ENCODE measurements at places on chromosomes 6 and 20.

DNA sequence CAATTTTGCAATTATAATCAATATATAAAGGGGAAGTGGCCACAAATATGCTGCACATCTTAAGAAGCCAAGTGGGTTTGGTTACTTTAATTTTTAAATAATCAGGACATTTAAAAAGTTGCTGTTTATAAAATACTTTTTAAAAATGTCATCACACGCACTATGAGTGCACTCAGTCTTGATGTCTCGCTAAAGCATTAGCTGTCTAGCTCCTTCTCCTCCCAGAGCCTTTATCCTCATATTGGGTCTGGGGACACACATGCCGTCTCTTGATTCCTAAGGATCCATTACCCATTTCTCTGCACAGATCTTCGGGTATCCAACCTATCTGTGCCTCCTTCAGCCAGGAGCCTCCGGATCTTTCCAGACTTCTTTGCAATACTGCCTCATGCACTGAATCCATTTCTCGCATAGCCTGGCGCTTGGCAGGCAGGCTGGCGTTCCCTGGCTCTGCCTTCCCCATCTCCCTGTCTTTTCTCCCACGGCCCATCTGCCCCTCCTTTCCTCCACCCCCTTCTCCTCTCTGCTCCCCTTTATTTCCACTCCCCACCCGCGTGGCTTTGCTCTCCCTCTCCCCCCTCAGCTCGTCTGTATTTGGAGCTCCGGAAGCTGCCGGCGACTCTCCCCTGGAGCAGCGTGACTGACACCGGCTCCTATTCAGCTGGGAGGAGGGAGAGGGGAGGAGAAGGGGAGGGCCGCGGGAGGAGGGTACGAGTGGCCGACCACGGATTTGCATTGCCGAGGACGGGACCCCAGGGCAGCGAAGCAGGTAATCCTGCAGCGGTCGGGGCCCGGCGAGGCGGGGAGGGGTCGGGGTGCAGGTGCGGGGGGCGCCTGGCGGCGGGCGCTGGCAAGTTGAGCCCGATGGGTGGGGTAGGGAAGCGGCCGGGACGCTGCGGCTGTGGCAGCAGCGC is at the start of gene CAP2:
CAP2 (plus strand) TSS at position 618 of the 914 bp plus-strand sequence. CDS start 27,961 bp downstream, outside the sequence.
- no peak for DNase-seq

DNA sequence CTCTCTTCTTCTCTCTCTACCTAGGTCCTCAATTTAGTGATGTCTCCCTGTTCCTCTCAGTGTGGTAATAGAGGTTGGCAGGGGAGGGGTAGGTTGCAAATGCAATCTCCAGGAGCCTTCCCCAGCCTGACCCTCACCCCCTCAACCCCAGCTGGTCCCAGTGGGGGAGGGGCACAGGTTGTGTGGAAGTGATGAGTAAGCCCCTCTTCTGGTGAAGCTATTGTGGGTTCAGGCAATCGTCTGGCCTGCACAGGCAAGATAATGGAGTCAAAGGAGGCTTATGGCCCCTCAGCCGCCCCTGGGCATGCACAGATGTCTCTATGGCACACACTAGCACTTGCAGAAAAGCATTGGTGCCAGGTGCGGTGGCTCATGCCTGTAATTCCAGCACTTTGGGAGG is 10.8 kb upstream of the ADA start:
- no peak for DNase-seq

DNA sequence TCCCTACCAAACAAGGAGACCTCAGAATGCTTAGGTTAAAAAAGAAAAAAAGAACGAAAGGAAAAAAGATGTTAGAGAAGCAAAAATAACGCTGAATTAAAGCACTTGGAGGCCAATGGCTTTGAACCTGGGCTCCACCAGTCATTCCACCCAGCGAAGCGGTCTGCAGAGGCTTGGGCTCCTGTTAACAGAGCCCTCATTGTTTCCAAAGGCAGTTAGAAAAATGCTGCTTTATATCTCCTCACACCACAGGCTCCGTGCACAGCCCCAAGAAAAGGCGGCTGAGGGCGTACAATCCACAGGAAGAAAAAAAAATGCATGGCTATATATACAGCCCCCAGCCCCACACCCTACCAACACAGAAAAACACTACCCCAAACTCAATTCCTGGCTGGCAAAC is 255.9 kb downstream of the FOXC1 start:
- no peak for DNase-seq

- DNase-seq, result no peak
Measured at GRCh38 chr6:13295576-13295975, 32.8 kb downstream of the TBC1D7 start.

- DNase-seq, result no peak
Measured at GRCh38 chr6:122804962-122805485, 16.0 kb downstream of the SMPDL3A start.

GRCh38 chr6:20417819-20418218 is 16.1 kb downstream of the E2F3 start:
- DNase-seq, result no peak

- no peak for DNase-seq
Measured at GRCh38 chr20:60362531-60362930, 404.3 kb downstream of the CDH26 start.

GRCh38 chr6:7489376-7489775 is 52.1 kb upstream of the DSP start:
- no peak for DNase-seq

DNA sequence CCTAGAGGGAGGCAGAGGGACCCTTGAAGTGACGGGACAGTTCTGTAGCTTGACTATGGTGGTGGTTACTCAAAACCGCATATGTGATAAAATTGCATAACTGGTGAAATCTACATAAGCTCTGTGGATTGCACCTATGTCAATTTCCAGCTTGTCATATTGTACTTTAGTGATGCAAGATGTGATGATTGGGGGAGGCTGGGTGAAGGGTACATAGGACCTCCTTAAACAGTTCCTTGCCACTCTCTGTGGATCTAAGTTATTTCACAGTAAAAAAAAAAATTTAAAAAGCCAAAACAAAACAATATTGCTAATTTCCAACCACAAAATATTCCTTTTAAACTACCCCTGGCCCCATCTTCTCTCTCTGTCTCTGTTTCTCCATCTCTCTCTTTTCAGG is 472.6 kb upstream of the SULF2 start:
- DNase-seq, result no peak

GRCh38 chr20:8803065-8803464 is 265.8 kb upstream of the PLCB4 start:
- no peak for DNase-seq

GRCh38 chr6:122389704-122390372 is 9.6 kb upstream of the HSF2 start:
- DNase-seq, result no peak

- DNase-seq, result no peak
Measured at GRCh38 chr6:124679387-124679786, 282.9 kb upstream of the RNF217 start.

- DNase-seq, result no peak
Measured at GRCh38 chr20:24977336-24977735, 15.2 kb downstream of the APMAP start.

DNA sequence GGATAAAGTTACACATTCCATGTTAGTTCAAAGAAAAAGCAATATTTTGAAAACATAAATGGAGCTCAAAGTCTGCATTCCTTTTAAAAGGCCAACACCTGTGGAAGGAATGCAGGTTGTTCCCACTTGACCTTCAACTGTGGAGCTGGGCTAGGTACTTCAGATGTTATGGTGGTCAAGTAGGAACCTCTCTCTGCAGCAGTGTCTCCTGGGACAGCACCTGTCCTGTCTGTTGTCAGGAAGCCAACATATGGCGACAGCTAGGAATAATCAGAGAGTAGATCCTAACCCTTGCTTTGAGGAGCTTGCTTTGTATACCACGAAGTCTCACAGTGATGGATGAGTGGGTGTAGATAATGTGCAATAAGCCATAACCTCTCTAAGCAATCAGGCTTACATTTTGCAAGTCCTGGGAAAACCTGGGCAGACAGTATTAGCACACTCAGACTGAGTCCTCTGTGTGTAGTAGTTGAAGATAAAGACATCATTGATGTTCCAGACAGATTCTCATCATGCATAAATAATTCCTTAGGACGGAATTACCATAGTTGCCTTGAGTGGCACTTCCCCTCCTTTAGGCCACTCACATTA is 347.5 kb downstream of the PRL start:
- DNase-seq, result no peak

DNA sequence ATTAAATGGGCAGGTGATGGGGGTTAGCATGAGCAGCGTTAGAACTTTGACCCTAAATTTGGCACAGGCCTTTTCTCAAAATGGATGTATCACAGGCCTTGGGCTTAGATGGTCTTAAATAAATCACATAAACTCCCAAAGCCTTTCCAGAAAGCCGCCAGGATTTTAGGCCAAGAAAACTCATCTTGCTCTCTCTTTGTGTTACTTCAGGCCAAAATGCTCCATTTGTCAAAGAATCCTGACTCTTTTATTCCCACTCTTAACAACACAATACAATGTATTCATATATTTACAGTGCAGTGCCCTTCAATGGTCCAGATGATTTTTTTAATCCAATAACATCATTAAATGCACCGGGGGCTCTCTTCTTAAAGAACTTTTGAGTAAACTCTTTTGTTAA is 5.9 kb upstream of the TCP11 start:
- no peak for DNase-seq

DNA sequence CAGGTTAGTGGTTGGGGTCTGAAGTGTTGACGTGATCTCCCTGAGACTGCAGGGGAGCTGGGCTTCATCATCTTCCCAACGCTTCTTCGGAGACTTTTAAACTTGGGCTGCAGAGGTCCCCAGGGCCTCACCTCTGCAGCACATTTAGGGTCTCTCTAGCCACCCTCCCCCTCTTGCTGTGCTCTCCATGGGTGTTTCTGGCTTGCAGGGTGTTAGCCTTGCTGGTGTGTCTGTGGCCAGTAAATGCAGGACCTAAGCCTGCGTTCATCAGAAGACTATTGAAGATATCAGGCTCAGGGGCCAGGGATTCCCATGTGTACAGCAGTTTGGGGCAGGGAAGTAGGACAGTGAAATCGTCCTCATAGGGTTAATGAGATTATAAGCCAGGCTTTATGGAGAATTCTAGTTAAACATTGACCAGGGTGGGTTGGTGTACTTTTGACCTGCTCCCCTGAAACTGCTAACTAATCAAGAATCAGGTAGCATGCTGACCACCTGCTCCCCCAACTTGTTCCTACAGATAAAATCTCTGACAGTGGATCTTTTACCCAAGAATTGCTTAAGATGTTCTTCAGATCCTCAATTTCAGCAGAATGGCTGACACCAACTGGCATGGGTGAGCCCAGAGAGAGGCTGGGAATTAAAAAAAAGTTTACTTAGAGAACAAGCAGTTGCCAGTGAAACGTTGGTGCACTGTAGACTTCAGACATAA is 3.8 kb upstream of the DDO start:
- DNase-seq, result no peak

GRCh38 chr6:17653198-17653882 is 53.2 kb downstream of the FAM8A1 start:
- DNase-seq, result no peak

GRCh38 chr20:19298652-19299051 is 86.2 kb downstream of the SLC24A3 start:
- DNase-seq, result no peak

- DNase-seq, result no peak
Measured at GRCh38 chr20:16710781-16711180, 19.0 kb upstream of the SNRPB2 start.

DNA sequence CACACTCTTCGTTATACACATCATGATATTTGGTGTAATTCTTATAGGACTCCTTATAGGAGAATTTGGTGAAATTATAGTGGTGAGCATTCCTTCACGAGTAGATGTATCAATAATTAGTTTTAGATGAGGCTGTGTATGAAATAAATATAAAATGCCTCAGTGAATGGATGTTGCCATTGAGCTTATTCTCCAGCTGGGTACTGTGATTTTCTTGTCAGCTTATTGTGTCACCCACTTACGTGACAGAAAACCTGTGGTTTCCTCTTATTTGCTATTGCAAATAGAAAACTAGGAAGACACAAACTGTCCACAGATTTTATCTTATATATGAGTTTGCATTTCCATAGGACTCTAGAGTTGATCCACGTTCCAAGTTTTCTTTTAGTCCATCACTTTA is 439.9 kb upstream of the RNF217 start:
- no peak for DNase-seq

- no peak for DNase-seq
Measured at GRCh38 chr6:56806368-56806767, 148.5 kb upstream of the BEND6 start.

GRCh38 chr6:111666847-111667246 is 61.2 kb upstream of the TRAF3IP2 start:
- DNase-seq, result no peak

DNA sequence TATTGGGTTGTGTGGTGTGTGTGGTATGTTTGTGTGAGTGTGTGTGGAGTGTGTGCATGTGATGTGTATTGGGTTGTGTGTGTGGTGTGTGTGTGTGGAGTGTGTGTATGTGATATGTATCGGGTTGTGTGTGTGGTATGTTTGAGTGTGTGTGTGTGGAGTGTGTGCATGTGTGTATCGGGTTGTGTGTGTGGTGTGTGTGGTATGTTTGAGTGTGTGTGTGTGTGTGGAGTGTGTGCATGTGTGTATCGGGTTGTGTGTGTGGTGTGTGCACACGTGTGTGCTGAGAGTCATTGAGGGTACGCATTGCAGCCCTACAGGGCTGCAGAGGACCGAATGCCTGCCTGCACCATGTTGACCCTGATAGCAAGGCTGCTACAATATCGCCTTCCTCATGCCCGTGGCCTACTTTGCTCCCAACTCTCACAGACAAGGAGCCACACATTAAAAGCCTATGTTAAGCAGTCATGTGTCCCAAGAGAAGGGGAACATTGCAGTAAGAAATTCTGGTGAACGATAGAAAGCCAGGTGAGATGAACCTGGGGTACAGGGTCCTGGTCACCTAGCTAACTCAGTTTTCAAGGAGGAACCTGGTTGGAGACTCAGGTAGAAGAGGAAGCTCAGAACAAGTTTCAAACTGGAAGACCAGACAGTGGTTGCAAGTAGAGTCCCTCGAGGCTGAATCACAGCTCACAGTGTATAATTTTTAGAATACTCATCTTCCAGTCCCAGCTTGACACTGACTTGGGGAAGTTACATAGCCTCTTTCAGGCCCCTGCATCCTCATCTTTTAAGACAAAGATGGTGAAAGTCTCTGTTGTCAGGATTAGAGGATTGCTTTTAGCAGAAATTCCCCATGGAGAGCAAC is 45.7 kb upstream of the TMEM170B start:
- DNase-seq, result no peak

DNA sequence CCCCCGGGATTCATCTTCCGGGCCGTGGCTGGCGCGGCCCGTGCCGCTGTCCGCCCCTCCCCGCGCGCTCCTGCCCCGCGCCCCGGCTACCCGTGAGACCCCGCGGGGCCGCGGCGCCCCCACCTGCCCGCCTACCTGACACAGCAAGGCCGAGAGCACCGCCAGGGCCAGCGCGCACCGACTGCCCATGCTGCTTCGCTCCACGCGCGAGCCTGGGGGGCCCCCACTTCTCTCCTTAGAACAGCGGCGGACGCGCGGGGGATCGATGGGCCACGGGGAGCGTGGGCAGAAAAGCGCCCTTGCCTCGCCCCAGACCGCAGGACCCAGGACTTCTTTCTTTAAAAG is 955 bp downstream of the DLL1 start:
- no peak for DNase-seq

GRCh38 chr6:48782225-48782624 is 671.2 kb upstream of the PTCHD4 start:
- no peak for DNase-seq

GRCh38 chr6:136721467-136721866 is 70.8 kb downstream of the MAP3K5 start:
- no peak for DNase-seq
